ENCODE measurements at places on chromosomes 12 and 14.
A peak's percentile ranks its signal among the peaks of the same experiment; 100 is the strongest.

GRCh38 chr12:82919388-82920054 is 232.8 kb downstream of the TMTC2 start:
- DNase-seq: no peak

GRCh38 chr12:27622436-27623195 is 73.6 kb upstream of the REP15 start:
- DNase-seq: no peak

- no peak for DNase-seq
Observed at GRCh38 chr12:111699-112493, 45.3 kb downstream of the IQSEC3 start.

GRCh38 chr14:105473033-105473676 is 1.5 kb upstream of the CRIP2 start:
- DNase-seq: no peak

GRCh38 chr14:68939181-68939892 is 39.8 kb downstream of the ACTN1 start:
- no peak for DNase-seq

GRCh38 chr12:133129368-133130037 is 571 bp downstream of the ZNF891 start:
- DNase-seq: peak; percentile 66
